ENCODE measurements at places on chromosomes 16 and 17. TPM values are rescaled to one million over a fixed set of nuclear protein-coding genes. Genes with fewer than 3 reads are reported as not detected.

- H3K27ac ChIP-seq = no peak overlapping the region
- no peaks in the 10 kb centered on the region for H3K36me3 ChIP-seq
- H3K4me1 ChIP-seq = no peaks in the 10 kb centered on the region
- DNase-seq = no peak
Measured at GRCh38 chr16:410516-411178, 9.0 kb downstream of the DECR2 start.

The VTN gene
- total RNA-seq = 0.12 TPM

The KRTAP4-6 gene
- not detected for total RNA-seq

The C1QTNF8 gene
- total RNA-seq = not detected

- H3K4me1 ChIP-seq = no peaks in the 10 kb centered on the region
- DNase-seq = no peak
- no peak overlapping the region for H3K4me3 ChIP-seq
Measured at GRCh38 chr17:40702271-40702670, 1.3 kb downstream of the KRT24 start.

DNA sequence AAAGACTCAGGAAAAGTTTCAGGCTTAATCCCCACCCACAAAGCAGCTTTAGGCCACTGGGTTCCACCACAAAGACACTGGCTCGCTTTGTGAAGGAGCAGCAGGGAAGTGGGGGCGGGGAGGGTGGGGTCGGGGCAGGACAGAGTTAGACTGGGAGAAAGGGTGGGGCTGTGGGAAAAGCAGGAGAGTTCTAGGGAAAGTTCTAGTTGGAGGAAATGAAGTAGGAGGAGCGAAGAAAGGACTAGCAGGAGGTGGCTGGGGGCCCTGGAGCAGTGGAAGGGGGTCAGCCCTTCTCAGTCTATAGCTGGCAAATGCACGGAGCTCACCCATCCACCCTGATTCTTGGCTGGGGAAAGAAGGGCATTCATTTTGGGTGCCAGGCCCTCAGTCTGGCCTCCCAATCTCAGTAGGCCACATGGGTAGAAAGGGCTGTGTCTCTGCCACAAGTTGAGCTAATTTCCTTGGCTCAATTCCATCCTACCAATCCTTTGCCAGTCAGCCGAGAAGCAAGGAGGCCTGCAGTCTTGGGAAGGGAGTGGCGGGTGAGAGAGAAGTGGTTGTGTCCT is 4.6 kb downstream of the INPP5K start:
- H3K4me1 ChIP-seq = peaks cover 30% of the 10 kb centered on the region
- no peak overlapping the region for H3K4me3 ChIP-seq
- H3K27ac ChIP-seq = no peak overlapping the region
- no peaks in the 10 kb centered on the region for H3K27me3 ChIP-seq

DNA sequence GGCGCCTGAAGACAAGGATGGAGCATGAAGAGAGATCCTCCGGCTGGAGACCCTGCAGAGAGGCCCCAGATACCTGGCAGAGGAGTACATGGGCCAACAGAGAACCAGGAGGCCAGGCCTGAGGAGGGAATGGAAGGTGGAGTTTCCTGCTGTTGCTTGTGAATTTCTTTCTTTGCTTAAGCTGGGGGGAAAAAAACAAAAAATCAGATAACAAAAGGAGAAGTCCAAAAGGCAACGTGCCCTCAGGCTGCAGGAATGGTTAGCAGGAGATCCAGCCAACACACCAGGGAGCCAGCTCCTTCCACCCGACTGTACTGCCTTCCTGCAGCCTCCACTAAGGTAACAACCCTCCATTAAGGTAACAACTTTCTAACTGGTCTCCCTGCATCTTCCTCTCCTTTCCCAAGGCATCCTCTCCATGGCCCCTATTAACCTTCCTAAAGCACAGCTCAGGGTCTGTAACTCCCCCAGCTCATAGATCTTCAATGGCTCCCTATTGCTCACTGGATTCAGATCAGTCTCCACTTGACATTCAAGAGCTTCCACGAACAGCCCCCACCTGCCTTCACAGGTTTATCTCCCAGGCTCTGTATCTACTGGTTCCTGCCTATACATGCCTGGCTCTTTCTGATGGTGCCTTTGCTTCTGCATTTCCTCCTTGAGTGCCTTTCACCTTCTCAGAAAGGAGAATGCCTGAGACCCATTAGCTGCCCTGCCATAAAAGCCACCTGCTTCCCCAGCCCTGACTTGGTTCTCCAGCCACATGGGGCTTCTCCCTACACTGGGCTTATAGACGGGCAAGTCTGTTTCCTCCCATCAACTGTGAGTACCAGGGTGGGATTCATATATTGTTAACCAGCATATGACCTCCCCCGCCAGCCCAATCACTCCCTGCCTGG is 725 bp upstream of the ARL5C start:
- H3K27me3 ChIP-seq = peaks cover 34% of the 10 kb centered on the region
- peaks cover 5% of the 10 kb centered on the region for H3K36me3 ChIP-seq
- no peak overlapping the region for H3K27ac ChIP-seq

The RPH3AL gene
- total RNA-seq = 4.6 TPM

DNA sequence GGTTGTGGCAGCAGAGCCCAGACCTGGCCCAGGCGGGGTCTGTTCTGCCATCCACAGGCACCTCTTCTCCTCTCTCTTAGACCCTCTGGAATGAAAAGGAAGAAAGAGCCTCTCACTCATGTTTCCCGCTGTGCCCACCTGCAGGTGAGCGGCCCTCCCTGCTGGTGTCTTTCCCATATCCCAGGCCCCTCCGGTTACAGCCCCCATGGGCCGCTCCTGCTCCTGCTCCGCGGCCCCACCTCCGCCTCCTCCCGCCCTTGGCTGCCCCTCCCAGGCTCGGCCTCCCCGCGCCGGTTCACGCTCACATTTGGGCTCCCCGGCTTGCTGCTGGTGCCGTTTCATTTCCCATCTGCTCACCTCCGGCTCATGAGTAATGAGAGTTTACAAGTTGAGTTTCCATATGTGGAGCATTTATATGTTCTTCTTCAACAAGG is 98.7 kb upstream of the SDK2 start:
- no peaks in the 10 kb centered on the region for H3K36me3 ChIP-seq
- no peaks in the 10 kb centered on the region for H3K27me3 ChIP-seq
- peaks cover 4% of the 10 kb centered on the region for H3K4me1 ChIP-seq
- DNase-seq = no peak
- H3K27ac ChIP-seq = no peak overlapping the region

The CRHR1 gene
- not detected for total RNA-seq

DNA sequence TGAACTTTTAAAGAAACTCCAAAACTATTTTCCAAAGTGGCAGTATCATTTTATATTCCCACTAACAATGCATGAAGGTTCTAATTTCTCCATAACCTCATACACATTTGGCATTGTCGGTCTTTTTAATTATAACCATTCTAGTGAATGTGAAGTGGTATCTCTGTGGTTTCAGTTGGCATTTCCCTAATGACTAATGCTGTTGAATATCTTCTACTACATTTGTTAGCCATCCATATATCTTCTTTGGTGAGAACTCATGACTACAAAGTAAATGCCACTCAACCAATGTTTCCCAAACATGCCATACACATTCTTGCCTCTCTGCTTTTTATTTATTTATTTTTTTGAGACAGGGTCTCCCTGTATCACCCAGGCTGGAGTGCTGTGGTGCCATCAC is 31.7 kb upstream of the TAOK1 start:
- H3K27me3 ChIP-seq = peaks cover 3% of the 10 kb centered on the region
- no peaks in the 10 kb centered on the region for H3K36me3 ChIP-seq
- no peak overlapping the region for H3K27ac ChIP-seq
- no peak overlapping the region for H3K4me3 ChIP-seq
- DNase-seq = no peak
- H3K4me1 ChIP-seq = peaks cover 3% of the 10 kb centered on the region

GRCh38 chr16:21265104-21265837 is 12.8 kb downstream of the CRYM start:
- DNase-seq = no peak
- no peak overlapping the region for H3K4me3 ChIP-seq
- H3K27me3 ChIP-seq = peaks cover 3% of the 10 kb centered on the region
- no peaks in the 10 kb centered on the region for H3K4me1 ChIP-seq
- H3K36me3 ChIP-seq = no peaks in the 10 kb centered on the region

- no peak overlapping the region for H3K27ac ChIP-seq
- H3K4me3 ChIP-seq = no peak overlapping the region
- H3K27me3 ChIP-seq = no peaks in the 10 kb centered on the region
- no peaks in the 10 kb centered on the region for H3K36me3 ChIP-seq
- DNase-seq = no peak
Measured at GRCh38 chr17:78159575-78160158, 8.7 kb upstream of the SYNGR2 start.

The NUPR1 gene
- total RNA-seq = not detected

- H3K4me1 ChIP-seq = no peaks in the 10 kb centered on the region
- DNase-seq = no peak
- H3K27ac ChIP-seq = no peak overlapping the region
- H3K27me3 ChIP-seq = no peaks in the 10 kb centered on the region
- H3K4me3 ChIP-seq = no peak overlapping the region
Measured at GRCh38 chr17:44677136-44677535, 12.4 kb downstream of the CCDC43 start.

GRCh38 chr16:27238591-27238990 is 30.0 kb downstream of the NSMCE1 start:
- H3K27ac ChIP-seq = peak overlapping the region; percentile 98
- H3K4me1 ChIP-seq = peaks cover 98% of the 10 kb centered on the region
- no peaks in the 10 kb centered on the region for H3K27me3 ChIP-seq
- peak overlapping the region; percentile 63 for H3K4me3 ChIP-seq
- no peak for DNase-seq
- H3K36me3 ChIP-seq = peaks cover 55% of the 10 kb centered on the region

The C16orf89 gene
- not detected for total RNA-seq

DNA sequence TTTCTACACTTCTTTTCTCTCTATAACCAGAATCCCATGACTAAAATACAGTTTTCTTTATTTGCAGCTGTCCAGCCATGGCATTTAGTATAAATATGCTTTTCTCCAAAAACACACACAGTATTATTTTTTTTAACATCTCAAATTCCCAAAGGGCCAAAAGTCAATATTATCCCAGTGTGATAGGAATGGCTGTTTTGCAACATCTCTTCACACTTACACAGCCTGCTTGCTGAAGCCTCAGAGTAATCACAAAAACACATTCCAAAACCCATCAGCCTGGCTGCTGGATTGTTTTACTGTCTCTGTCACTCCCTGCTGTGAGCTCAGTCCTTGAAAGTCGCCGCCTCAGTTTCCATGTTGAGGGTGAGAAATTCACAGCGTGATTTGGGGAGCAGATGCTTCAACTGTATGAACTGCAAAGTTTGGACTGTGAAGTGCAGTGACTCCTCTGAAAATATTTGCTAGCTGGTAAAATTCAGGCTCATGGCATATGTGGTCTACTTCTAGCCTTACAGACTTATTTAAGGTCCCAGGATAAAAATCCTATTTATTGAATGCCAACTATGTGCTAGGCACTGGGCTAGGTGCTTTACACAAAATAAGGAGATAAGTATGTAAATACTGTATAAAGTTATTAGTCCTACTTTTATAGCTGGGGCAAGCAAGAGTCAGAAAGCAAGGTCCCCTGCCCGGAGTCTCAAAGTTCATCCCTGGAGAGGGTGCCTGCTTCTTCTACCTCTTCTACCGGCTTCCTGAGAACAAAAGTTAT is 116.5 kb downstream of the SOCS1 start:
- H3K36me3 ChIP-seq = peaks cover 41% of the 10 kb centered on the region
- H3K27ac ChIP-seq = peak overlapping the region; percentile 82
- peak overlapping the region; percentile 51 for H3K4me3 ChIP-seq
- H3K27me3 ChIP-seq = no peaks in the 10 kb centered on the region
- H3K4me1 ChIP-seq = peaks cover 80% of the 10 kb centered on the region
- DNase-seq = no peak

The DNASE1 gene
- total RNA-seq = 39.7 TPM

The PSMD11 gene
- total RNA-seq = 90.7 TPM

- H3K36me3 ChIP-seq = peaks cover 2% of the 10 kb centered on the region
- peaks cover 10% of the 10 kb centered on the region for H3K4me1 ChIP-seq
- no peak overlapping the region for H3K4me3 ChIP-seq
- DNase-seq = no peak
- H3K27me3 ChIP-seq = no peaks in the 10 kb centered on the region
- H3K27ac ChIP-seq = no peak overlapping the region
Measured at GRCh38 chr16:14501331-14502255, 128.5 kb downstream of the PARN start.

DNA sequence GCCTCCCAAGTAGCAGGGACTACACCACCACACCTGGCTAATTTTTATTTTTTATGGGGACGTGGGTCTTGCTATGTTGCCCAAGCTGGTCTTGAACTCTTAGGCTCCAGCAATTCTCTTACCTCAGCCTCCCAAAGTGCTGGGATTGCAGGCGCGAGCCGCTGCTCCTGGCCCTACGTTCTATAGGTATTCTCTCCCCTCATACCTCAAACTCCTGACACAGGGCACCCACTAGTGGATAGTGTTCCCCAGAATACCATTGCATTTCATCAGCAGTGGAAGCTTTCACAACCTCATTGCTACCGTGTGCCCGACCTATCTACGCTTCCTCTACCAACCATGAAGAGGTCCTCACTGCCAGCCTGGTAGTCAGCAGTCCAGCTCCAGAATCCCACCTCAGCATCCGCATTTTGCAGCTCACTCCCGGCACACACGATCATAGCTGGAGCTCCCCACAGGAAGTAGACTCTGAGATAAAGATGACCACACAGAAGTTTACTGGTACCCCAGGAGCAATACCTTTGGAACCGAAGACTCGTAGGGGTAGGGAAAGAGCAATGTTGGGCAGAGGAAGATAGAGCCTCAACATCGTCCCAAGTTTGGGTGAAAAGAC is 9.3 kb downstream of the CTRB2 start:
- no peak for DNase-seq
- H3K4me1 ChIP-seq = peaks cover 15% of the 10 kb centered on the region
- no peak overlapping the region for H3K4me3 ChIP-seq
- H3K27ac ChIP-seq = no peak overlapping the region

GRCh38 chr16:85309656-85310587 is 197.7 kb upstream of the CIBAR2 start:
- no peaks in the 10 kb centered on the region for H3K27me3 ChIP-seq
- peak; percentile 38 for DNase-seq
- peak overlapping the region; percentile 83 for H3K27ac ChIP-seq
- no peaks in the 10 kb centered on the region for H3K36me3 ChIP-seq

DNA sequence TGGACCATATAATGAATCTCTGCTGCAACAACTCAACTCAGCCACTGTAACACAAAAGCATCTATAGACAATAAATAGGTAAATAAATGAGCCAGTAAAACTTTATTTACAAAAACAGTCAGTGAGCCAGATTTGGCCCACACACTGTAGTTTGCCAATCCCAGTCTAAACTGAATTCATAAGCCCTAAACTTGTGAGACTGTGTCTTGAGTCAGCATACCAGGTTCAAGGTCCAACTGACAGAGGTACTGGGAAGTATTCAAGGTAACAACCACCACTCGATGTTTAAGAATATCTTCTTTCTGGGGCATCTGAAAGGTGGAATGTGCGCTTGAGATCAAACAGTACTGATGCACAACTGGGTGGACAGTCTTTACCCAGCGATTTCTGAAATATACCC is 94.2 kb downstream of the HELZ start:
- no peak overlapping the region for H3K4me3 ChIP-seq
- no peaks in the 10 kb centered on the region for H3K4me1 ChIP-seq
- peaks cover 43% of the 10 kb centered on the region for H3K36me3 ChIP-seq
- H3K27ac ChIP-seq = no peak overlapping the region
- no peak for DNase-seq
- no peaks in the 10 kb centered on the region for H3K27me3 ChIP-seq

The SPNS2 gene
- total RNA-seq = 0.29 TPM
